NCI-H446 treated with DMSO at 0.1 percent for 48 hours (cell line): ENCODE measurements at places on chromosomes 7 and 10.

- DNase-seq, result no peak
Measured at GRCh38 chr10:125828311-125828710, 5.0 kb downstream of the BCCIP start.

DNA sequence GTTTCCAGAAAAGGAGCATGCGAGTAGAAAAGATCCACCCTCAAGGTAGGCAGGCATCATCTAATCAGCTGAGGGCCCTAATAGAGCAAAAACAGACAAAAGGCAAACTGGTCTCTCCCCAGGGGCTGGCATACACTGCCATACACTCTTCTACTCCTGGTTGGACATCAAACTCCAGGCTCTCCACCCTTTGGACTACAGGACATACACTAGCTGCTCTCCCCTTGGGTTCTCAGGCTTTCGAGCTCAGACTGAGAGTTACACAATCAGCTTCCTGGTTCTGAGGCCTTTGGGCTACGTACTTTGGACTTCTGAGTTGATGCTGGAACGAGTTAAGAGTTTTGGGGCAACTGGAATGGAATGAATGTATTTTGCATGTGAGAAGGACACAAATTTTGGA is 50.9 kb upstream of the TM9SF3 start:
- DNase-seq, result no peak

GRCh38 chr7:53811555-53812079 is 730.6 kb upstream of the VSTM2A start:
- no peak for DNase-seq

GRCh38 chr7:67019562-67020390 is 23.1 kb downstream of the TYW1 start:
- DNase-seq, result peak; percentile 50

GRCh38 chr7:133545618-133546017 is 292.7 kb downstream of the EXOC4 start:
- no peak for DNase-seq

- peak; percentile 88 for DNase-seq
Measured at GRCh38 chr7:102991540-102992214, 78.9 kb downstream of the LRRC17 start.

GRCh38 chr7:39172137-39172536 is 194.4 kb downstream of the POU6F2 start:
- no peak for DNase-seq

DNA sequence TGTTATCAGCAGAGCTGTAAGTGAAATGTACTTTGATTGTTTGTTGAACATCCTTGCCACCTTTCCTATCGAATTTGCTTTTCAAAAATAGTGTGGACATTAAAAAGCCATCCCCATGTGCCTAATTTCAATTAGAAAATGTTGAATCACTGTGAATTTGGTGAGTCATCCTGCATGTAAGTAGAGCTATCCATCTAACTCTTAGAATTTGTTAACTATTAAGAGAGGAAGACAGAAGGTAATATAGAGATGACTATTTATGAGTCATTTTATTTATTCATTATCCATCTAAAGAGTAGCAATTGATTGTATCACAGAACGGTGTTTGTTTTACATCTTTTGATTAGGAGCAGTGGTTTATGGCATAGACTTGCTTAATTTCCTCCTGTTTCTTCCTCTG is 154.7 kb downstream of the MGMT start:
- no peak for DNase-seq

DNA sequence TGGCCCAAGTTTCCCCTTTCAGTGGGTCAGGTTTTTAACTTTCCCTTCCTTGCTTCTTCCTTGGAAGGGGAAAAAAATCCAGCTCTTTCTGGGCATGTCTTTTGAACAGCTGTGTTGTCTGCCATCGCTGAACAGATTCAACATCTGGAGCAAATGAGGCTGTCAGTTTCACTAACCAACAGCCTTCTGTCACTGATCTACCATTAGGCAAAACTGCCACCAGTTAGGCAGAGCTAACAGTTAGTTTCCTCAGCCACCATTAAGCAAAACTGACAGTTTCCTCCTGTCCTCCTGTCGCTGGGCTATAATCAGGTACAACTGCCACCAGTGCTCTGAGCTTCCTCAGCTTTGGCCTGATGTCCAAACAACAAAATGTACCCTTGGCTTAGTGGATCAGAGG is 81.9 kb downstream of the NPTX2 start:
- DNase-seq, result no peak

DNA sequence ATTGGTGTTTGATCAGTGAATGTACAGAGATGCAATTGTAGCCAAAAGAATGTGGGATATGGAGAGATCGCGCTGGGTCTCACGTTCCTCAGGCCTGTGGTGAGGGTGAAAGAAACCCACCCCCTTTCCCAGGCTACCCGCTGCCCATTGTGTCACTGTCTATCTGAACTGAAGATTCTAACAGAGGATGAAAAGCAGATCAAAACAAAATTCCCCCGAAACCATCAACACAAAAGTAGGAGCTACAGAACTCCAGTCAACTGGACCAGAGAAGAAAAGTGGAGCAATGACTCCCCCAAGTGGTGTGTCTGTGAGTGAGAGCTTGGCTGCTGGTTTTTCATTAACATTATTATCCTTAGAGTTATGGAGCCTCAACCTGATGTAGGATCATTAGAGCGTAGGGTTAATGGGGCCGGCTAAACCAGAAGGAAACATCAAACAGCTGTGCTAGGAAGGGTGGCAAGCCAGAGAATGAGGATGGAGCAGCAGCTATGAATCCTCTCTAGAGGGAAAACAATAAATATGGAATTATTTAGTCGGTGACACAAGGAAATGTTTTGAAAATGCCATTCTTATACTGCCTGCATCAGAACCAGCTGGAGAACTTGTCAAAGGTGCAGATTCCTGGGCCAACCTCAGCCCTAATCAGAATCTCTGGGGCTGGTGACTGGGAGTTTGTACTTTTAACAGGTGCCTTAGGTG is 38.3 kb downstream of the AKR1B1 start:
- no peak for DNase-seq

DNA sequence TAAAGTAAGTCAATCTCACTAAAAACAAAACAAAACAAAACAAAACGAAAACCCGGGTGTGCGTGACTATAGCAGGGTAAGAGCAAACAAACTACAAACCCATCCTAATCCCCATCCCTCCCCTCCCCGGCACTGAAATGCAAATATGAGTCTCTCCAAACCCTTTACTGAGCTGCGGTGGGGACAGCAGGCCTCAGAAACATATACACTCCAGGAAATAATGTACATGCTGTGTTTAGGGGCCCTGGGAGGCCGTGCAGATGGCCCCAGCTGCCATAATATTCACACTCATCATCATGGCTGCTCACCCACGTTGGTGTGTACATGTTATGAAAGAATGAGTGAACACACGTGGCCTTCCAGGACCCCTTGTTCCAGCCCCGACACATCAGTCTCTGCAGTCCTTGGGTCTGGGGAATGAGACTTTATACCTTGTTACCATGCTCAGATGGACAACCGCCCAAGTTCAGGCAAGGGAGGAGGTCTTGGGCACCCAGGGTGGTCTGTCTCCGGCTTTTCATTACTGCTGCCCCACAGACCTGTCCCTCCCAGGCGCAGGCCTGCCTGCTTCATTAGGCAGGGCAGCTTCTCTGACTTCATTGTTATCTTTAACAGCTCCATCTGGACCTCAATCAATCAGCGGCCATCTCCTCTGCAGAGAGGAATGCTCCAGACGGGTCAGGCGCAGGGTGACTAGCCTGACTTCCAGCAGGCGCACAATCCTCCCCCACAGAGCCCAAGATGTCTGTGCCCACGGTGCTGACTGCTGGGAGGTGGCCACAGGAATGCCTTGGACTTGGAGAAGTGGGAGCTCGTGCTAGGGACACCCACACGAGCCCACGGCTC is 20.6 kb downstream of the HSPA12A start:
- no peak for DNase-seq

GRCh38 chr7:115056019-115056418 is 134.1 kb downstream of the MDFIC start:
- no peak for DNase-seq

GRCh38 chr10:47300429-47300931 is 483 bp downstream of the GDF10 start:
- DNase-seq, result no peak
